ENCODE measurements at places on chromosomes 16 and 17.

- DNase-seq, result no peak
Measured at GRCh38 chr16:50652836-50653425, 28.2 kb downstream of the SNX20 start.

DNA sequence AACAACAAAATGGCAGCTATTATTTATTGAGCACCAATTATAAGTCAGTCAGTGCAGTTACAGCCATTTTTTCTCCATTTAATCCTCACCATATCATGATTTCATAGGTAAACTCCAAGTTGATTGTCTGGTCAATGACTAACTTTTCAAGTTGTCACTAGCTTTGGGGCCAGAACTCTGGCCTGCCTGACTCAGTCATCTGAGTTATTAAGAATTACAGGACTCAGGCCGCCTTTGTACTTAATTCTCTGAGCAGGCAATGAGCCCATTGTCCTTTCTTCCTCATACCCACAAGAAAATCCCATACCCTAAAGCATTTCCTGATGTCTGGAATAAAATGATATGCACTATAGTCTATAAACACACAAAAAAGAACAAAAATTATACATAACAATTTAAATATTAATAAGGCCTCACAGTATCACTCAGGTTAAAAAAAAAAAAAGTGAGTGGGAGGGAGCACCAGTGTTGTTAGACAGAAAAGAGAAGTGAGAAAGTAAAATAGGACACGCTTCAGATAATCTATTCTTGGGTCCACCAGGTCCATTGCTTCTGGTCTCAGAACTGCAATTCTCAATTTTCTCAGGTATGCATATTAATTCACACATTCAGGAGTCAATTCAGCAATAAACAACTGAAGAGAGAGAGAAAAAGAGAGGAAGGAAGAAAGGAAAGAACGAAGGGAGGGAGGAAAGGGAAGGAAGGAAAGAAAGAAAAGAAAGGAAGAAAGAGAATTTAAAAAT lies 70.2 kb downstream of the SPAG9 start:
- no peak for DNase-seq

GRCh38 chr16:69350536-69351133 lies 951 bp downstream of the TMED6 start:
- no peak for DNase-seq

- no peak for DNase-seq
Measured at GRCh38 chr16:87569601-87570571, 32.4 kb upstream of the JPH3 start.

GRCh38 chr17:83053739-83054451 lies 25.5 kb upstream of the METRNL start:
- no peak for DNase-seq

GRCh38 chr16:1772362-1772907 lies at the start of gene EME2:
Gene EME2, plus strand, starts transcription at chr16:1772810. Its CDS starts 418 bp downstream, at chr16:1773228.
- no peak for DNase-seq

GRCh38 chr17:64505340-64506200 lies 519 bp downstream of the DDX5 start:
- DNase-seq, result peak; percentile 91

DNA sequence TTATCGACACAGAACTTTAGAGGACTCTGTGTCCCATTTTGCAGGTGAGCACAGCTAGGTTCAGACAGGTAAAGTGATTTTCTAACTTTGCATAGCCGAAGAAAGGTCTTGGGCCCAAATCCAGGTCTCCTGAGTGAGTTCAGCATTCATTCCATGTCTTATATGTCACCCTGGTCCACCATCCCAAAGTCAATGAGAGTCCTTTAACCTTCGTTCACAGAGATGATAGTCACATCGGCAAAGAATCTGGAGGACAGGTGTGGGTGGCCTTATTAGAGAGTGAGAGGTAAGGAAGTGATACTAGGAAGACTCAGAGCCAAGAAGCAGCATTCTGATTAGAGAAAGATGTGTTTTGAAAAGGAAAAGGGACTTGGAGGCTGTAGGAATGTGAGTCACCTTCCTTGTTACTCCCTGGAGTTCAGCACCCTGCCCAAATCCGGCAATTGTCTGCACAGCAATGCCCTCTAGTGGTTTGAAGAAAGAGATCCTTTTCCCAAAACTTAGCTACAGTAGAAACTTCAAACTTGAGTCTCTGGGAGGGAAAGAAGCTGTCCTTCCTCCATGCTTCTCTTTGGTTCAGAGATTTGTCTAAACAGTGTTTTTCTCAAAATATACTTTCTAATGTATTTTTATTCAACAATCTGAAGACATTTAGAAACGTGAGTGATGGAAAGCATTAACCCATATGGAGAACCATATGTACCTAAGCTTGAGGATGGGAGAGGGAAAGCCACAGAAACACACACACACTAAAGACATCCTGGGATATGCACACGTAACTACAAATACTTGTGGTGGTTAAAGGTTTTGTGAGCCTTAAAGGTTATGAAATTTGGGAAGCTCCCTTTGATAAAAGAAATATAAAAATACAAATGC lies 96.4 kb upstream of the SHISA6 start:
- DNase-seq, result peak; percentile 36

GRCh38 chr16:56915336-56916119 lies 16.4 kb upstream of the HERPUD1 start:
- no peak for DNase-seq

- peak; percentile 20 for DNase-seq
Measured at GRCh38 chr17:64174686-64175456, 44.9 kb upstream of the ERN1 start.

DNA sequence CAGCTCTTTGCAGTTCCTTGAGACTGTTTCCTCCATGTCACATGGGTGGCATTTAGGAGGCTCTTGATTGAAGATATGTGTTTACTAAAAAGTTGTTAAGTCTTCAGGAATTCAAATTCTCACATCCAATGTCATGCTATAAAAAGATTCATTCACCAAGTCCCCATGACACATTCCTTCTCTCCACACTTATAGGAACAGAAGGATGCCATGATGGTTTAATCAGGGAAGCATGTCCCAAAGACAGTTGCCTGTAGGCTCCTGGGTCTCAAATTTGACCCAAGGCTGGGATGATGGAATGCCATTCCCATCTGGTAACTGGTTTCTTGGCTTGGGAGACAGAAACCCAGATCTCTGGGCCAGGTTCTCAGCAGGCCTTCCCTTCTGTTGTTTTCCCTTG lies 140.6 kb upstream of the SOX9 start:
- no peak for DNase-seq

DNA sequence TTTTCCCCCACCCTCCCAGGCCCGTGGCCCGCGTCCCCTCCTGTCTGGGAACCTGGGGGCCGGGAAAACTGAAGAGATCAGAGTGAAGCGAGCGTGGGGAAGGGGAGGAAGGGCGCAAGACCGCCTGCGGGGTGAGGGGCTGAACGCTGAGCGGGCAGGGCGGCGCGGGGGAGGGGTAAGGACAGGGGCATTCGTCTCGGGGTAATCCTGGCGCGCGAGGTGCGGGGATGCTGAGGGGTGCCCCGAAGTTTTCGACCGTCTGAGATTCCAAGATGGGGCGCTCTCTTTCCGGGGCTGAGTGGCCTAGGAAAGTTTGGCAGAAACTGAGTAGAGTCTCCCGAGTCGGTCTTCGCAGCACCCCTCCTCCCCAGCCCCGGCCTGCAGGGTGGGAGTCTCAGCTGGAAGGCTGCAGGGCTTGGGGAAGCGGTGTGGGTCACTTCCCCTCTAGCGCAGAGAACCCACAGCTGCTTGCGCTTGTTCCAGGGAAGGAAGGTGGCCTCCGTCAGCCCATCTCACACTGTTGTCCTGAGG lies 555 bp downstream of the TTYH2 start:
- no peak for DNase-seq

GRCh38 chr16:635573-636205 lies 416 bp downstream of the METTL26 start:
- DNase-seq, result no peak

- no peak for DNase-seq
Measured at GRCh38 chr17:73759324-73759723, 115.1 kb upstream of the SDK2 start.

DNA sequence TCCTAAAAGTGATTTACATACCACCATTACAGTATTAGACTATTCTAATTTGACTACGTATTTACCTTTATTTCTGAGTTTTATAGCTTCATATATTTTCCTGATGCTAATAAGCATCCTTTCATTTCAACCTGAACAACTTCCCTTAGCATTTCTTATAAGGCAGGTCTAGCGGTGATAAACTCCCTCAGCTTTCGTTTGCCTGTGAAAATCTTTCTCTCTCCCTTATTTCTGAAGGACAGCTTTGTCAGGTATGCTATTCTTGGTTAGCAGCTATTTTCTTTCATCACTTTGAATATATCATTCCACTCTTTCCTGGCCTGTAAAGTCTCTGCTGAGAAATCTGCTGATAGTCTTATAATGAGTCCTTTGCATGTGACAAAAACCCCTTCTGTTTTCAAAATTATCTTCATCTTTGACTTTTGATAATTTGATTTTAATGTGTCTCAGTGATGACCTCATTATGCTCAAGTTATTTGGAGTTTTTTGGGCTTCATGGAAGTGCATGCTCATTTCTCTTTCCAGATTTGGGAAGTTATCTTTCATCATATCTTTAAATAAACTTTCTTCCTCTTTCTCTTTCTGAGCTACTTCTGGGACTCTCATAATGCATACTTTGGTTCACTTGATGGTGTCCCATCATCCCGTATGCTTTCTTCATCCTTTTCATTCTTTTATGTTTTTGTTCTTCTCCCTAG lies 285.4 kb upstream of the PMFBP1 start:
- no peak for DNase-seq

DNA sequence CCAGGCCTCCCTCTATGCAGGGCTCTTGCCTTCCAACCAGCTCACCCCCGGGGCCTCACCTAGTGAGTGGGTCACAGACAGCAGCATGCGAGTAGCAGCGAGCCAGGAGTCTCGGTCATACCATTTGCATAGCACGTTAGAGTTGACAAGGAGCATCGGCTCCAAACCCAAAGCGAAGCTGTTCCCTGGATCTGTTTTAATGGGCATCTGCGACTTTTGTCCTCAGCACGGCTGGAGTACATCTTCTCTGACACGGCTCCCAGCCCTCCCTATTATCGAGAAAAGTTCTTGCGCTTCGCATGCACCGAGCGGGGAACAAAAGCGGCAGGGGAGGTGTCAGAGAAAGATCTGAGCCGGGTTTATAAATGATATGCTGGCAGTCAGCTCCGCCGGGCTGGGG lies 253.3 kb downstream of the MAF start:
- no peak for DNase-seq

GRCh38 chr16:57593021-57593420 lies 35.4 kb upstream of the ADGRG1 start:
- DNase-seq, result no peak

DNA sequence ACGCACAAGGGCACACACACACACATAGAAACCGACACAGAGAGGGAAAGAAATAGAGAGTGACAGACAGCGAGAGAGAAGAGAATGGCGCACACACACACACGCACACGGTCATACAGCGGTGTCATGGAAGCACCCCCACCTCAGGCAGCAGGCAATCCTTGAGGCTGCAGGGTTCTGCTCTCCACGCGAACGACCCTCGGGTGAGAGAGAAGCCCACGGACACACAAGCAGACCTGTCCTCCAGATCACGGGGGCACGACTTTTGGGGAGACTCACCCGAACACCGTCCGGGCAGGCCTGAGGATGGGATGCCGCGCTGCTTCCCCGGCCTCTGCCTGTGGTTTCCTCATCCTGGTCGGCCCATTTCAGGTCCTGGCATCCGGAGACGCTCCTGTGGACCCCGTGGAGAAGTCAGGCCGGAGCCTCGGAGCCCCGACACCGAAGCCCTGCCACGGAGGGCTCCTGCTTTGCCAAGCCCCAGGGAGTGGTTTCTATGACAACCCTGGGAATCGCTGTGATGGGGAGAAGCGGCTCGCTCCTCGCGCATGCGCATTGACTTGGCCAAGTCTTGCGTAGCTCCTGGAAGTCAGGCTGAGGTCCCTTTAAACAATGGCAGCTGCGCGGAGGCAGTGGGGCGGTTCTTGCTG lies 118.2 kb upstream of the KCNJ18 start:
- peak; percentile 63 for DNase-seq

DNA sequence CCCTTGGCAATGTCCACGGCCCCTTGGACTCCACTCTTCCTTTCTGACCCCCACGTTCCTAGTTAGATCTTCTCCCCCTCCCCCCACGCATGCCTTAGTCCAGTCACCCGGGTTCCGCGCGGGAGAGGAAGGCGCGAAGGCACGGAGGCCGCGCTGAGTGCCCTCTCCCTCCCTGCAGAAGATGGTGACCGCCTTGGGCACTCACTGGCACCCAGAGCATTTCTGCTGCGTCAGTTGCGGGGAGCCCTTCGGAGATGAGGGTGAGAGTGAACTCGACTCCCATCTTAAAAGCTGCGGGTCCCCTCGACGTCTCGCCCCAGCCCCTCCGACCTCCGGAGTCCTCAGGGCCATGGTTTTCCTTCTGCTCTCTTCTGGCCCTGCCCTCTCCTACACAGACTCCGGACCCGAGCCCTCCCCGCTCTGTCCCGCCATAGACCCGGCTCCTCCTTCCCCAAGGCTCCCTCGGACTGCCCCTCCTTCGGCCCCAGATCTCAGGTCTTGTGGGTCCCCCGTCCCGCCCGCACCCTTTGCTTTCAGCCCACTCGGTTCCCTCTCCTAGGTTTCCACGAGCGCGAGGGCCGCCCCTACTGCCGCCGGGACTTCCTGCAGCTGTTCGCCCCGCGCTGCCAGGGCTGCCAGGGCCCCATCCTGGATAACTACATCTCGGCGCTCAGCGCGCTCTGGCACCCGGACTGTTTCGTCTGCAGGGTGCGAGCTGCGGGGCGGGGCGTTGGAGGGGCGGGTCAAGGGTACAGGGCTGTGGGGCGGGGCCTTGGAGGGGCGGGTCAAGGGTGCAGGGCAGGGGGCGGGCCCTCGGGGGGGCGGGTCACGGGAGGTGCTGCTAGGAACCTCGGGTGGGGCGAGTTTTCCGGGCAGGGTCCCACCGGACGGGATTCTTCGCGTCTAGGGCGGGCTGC lies 4.6 kb downstream of the TGFB1I1 start:
- DNase-seq, result no peak
